Pancreas (tissue), 10 donors: ENCODE measurements at places on chromosomes 3 and 15. TPM values are rescaled to one million over a fixed set of nuclear protein-coding genes. Genes with fewer than 3 reads are reported as not detected.

GRCh38 chr15:72774696-72775383 lies 8.7 kb downstream of the ADPGK start:
- DNase-seq, result no peak

ZNF35 gene
- 3.2 TPM for total RNA-seq

PLCH1 gene
- 2.3 TPM for total RNA-seq

GRCh38 chr3:168707900-168708299 lies 612.2 kb upstream of the GOLIM4 start:
- no peak for DNase-seq

- no peak for DNase-seq
Measured at GRCh38 chr3:100136921-100137320, 22.6 kb upstream of the FILIP1L start.

KCNAB1 gene
- 3.5 TPM for total RNA-seq

- no peak for DNase-seq
Measured at GRCh38 chr15:82870727-82871320, 61.4 kb downstream of the WHAMM start.

RASGRP1 gene
- 0.79 TPM for total RNA-seq

- no peak for DNase-seq
Measured at GRCh38 chr15:83199288-83199687, 8.3 kb downstream of the HDGFL3 start.

RBPMS2 gene
- 0.63 TPM for total RNA-seq

DNA sequence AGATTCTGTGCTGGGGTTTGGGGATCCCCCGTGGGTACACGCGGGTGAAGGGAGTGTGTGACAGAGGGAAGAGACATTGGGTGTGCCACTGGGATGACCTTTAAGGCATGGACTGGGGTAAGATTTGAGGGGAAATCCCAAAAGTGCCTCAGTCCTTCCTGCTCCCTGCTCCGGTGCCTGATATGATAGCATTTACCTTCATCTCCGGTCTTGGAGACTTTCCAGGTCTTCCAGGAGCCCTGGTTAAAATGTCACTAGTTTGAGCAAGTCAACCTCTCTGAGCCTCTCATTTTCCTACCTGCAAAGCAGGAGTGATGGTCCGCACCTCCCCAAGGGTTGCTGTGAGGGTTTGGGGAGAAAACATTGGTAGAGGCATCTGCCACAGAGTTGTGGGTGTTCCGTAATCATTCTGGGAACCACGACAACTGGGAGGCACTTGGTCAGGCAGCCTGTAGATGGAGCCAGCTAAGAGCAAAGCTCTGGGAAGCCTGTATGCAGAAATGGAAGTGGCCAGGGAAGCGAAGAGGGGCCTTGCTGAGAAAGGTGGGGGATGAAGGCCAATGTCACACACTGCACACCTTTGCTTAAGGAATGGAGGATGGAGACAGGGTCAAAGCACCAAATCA lies 33.9 kb upstream of the KIF23 start:
- DNase-seq, result no peak

- no peak for DNase-seq
Measured at GRCh38 chr15:99662903-99663302, 70.3 kb downstream of the LYSMD4 start.

DNA sequence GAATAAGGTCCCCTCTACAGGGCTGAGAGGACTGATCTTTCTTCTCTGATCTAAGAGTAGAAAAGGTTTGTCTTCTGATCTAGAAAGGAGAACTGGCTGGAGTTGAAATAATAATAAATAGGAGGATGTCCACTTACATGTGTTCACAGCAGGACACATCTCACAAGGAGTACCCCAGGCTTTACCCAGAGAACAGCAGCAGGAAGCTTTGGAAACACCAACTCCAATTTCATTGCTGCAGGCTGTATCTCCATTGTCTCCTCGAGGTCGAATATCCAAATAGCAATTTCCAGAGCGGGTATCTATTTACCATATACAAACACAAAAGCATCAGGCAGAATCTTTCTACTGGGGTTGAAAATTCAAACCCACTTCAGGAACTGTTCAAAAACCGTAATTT lies 136.6 kb downstream of the DUT start:
- DNase-seq, result no peak

TMCO5A gene
- total RNA-seq, result not detected

SKOR1 gene
- total RNA-seq, result 0.42 TPM

WWTR1 gene
- 33.5 TPM for total RNA-seq

GRCh38 chr15:38253351-38253781 lies 730 bp downstream of the SPRED1 start:
- DNase-seq, result no peak

GRCh38 chr3:14771593-14772497 lies 46.9 kb upstream of the FGD5 start:
- no peak for DNase-seq

DNA sequence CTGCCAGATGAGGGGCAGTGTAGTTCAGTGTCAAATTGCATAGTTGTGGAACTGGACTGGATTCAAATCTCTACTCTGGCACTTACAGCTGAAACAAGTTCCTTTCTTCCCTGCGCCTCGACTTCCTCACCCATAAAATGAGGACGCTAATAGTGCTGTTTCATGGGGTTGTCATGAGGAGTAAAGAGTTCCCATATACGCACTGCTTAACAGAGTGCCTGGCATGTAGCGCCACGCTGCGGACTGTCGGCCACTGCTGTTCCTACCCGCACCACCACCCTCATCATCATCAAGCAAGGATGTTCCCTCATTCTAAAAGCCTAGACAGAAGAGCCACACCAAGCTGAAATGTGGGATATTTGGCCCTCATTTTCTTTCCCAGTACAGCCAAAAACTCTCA lies 91.9 kb downstream of the CHDH start:
- DNase-seq, result no peak

GRCh38 chr3:164478323-164478722 lies 600.0 kb downstream of the SI start:
- DNase-seq, result peak; percentile 21

DNA sequence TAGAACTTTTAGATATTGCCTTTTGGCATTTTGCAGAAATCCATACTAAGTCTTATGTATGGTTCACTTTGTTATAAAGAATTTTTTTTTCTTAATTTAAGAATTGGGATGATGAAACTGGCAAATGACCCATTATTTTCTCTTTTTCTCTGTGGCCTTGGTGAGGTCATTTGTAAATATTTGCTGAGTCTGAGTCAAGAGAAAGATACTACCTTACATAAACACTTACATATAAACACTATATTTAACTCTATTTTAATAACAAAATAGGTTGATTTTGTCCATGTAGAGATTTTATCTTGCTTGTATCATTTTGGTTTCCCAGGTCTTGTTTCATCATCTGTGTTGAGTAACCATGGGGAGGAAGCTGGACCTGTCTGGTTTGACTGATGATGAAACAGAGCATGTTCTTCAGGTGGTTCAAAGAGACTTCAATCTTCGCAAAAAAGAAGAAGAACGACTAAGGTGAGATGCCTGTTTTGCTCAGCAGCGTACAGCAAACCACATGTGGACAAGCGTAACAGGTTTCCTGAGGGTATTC lies 91.1 kb downstream of the MYRIP start:
- no peak for DNase-seq

PLA2G4D gene
- total RNA-seq, result not detected

GRCh38 chr3:61464518-61465140 lies 96.7 kb upstream of the PTPRG start:
- DNase-seq, result no peak

UBE3A gene
- total RNA-seq, result 43.3 TPM

SOX2 gene
- not detected for total RNA-seq

GRCh38 chr15:81297603-81298575 lies 26.1 kb downstream of the STARD5 start:
- no peak for DNase-seq

GRCh38 chr3:87766721-87767120 lies 292.1 kb downstream of the CGGBP1 start:
- no peak for DNase-seq

GRCh38 chr15:20341901-20342600 lies 199.5 kb downstream of the GOLGA6L6 start:
- DNase-seq, result peak; percentile 47

GRCh38 chr3:37751016-37751415 lies 110.7 kb upstream of the CTDSPL start:
- no peak for DNase-seq

- no peak for DNase-seq
Measured at GRCh38 chr15:48084759-48085590, 35.8 kb upstream of the SLC24A5 start.

GRCh38 chr15:42060797-42061196 lies 33.6 kb downstream of the PLA2G4D start:
- DNase-seq, result peak; percentile 88

CHRNA5 gene
- 1.2 TPM for total RNA-seq

GRCh38 chr3:10570196-10570946 lies 65.0 kb upstream of the ATP2B2 start:
- no peak for DNase-seq

NRG4 gene
- 31.2 TPM for total RNA-seq

BSN gene
- 0.63 TPM for total RNA-seq

- DNase-seq, result no peak
Measured at GRCh38 chr15:88998980-88999713, 86.0 kb upstream of the MFGE8 start.

- no peak for DNase-seq
Measured at GRCh38 chr3:165983284-165983683, 146.1 kb upstream of the BCHE start.

HCLS1 gene
- total RNA-seq, result 14.2 TPM

DNA sequence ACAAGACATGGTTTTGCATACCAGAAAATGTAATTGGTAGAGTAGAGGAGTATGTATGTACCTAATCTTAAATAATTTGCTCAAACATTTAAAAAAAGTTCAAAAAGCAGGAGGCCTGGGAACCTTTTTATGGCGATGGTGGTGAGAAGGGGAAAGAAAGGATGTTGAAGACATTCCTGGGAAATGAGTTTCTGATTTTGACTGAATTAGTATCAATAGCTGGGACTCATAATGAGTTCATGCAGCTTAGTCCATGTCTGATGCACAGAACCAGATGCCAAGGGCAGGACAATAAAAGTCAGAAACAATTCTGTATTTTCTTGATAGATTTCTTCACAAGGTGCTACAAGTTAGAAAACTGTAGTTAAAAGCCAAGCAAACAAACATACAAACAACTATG lies 395.3 kb downstream of the GAP43 start:
- no peak for DNase-seq

DNA sequence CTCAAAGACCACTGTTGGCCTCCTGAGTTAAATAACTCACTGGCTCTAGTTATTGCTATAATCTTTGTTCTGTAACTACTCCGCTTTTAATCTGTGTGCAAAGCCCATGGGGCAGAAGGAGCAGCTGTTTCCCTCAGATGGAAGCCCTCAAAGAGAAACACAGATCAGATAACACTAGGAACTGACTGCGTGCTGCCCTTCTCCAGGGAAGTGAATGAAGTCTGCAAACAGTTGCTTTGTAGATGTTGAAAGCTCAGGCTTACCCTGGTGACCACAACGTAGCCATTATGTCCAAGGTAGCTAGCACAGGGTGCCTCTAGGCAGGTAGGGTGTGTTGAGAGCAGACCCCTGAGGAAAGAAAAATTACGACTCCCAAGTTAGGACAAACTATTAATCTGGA lies 152.3 kb upstream of the STAC start:
- DNase-seq, result no peak

PDCD10 gene
- 10.8 TPM for total RNA-seq

KNL1 gene
- total RNA-seq, result 0.38 TPM

TEX264 gene
- 20.9 TPM for total RNA-seq

- no peak for DNase-seq
Measured at GRCh38 chr3:188337232-188337631, 183.3 kb downstream of the LPP start.

FGD5 gene
- 3.3 TPM for total RNA-seq

NIT2 gene
- 14.2 TPM for total RNA-seq

AGBL1 gene
- total RNA-seq, result 0.06 TPM

DNA sequence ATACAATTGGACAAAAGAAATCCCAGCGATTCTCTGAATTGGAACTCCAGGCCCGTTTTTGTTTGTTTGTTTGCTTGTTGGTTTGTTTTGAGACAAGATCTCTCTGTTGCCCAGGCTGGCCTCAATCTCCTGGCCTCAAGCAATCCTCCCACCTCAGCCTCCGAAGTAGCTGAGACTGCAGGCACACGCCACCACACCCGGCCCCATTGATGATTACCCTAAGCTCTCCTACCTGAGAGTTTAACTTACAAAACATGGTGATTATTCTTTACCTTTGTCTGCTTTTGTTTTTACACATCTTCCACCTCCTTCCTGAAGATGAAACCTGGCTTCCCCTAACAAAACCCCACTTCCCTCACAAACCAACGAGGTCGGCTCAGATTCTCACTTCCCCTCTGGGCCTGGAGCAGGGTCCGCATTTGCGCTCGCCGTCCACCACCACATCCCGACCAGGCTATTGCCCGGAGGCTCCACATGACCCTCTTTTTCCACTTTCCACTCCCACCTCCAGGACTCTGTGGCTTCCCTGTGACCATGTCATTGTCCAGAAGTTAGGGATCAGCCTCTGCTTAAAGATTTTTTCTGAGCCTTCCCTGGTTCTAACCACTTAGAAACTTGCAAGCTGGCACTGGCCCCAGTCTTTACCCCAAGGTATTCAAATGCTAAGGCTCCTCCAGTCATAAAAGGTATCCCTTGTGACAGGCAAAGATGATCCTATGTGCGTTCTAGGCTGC lies 14.8 kb downstream of the KLHL6 start:
- DNase-seq, result no peak

DNA sequence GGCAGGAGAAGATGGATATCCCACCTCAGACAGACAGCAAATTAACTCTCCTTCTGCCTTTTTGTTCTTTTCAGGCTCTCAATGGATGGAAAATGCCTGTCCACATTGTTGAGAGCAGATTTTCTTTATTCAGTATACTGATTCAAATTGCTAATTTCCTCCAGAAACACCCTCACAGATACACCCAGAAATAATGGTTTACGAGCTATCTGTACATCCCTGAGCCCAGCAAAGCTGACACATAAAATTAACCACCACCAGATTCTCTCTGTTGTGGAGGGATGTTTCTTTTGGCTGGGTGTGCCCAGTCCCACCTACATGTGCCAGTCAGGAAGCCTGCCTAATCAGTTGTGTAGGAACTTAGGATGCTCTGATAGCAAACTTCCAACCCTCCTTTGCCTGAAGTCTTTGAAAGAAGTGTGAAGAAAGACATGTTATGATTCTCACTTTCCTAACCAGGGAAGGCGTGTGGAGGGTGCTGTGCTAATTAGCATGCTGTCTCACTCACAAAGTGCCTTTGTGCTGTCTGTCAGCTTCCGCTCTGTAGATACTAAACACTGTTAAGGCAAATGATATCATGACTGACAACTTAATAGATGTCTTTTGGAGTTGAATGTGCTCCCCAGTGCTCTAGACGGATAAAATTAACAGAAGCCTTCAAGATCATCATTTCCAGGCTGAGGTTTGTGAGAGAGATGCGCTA lies 208.5 kb downstream of the CLSTN2 start:
- DNase-seq, result no peak

ISLR gene
- total RNA-seq, result 1.7 TPM

- DNase-seq, result no peak
Measured at GRCh38 chr15:41782371-41783282, 8.3 kb downstream of the MAPKBP1 start.

STT3B gene
- 61.5 TPM for total RNA-seq

GRCh38 chr3:124248471-124249028 lies 256.6 kb upstream of the ROPN1 start:
- no peak for DNase-seq
